ENCODE measurements at places on chromosomes 4 and X.

- no peak for DNase-seq
Measured at GRCh38 chr4:90124276-90124675, 2.9 kb upstream of the CCSER1 start.

DNA sequence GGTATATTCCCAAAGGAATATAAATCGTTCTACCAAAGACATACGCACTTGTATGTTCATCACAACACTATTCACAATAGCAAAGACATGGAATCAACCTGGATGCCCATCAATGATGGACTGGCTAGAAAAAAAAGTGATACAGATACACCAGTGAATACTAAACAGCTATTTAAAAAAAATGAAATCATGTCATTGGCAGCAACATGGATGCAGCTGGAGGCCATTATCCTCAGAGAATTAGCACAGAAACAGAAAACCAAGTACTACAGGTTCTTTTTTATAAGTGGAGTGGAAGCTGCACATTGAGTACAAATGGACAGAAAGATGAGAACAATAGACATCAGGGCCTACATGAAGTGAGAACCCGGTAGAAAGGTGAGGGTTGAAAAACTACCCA lies 81.4 kb downstream of the ANTXR2 start:
- DNase-seq: no peak

DNA sequence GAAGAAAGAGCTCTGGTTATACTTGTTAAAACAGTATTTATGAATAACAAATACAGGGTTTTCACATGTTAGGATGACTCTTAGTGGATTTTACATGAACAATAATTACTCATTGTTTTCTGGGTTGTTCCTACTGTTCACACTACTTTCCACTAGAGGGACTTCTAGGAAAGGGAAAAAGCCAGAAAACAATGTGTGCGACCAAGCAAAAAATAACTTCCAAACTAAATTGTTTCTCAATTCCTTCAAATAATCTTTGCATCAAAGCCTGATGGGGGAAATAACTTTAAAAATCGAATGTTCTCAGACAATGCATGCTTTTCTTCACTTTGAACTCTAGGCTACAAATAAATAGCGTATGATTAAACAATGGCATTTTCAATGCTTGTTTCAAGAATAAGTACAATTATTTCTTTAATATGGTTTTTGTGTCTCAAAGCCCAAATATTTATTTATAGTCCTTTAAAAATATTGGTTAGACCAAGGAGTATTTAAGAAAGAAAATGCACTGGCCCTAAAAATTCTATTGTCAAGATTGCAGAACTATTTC lies 72.1 kb upstream of the ETNPPL start:
- peak; percentile 18 for DNase-seq

GRCh38 chr4:64670647-64671046 lies 261.4 kb upstream of the TECRL start:
- DNase-seq: no peak

GRCh38 chr4:10097906-10098779 lies 18.5 kb downstream of the WDR1 start:
- no peak for DNase-seq

GRCh38 chrX:35380808-35381700 lies 417.1 kb upstream of the MAGEB16 start:
- DNase-seq: peak; percentile 28

- no peak for DNase-seq
Measured at GRCh38 chr4:151744614-151745013, 16.2 kb downstream of the GATB start.

GRCh38 chrX:43970528-43970927 lies 2.7 kb downstream of the NDP start:
- no peak for DNase-seq

DNA sequence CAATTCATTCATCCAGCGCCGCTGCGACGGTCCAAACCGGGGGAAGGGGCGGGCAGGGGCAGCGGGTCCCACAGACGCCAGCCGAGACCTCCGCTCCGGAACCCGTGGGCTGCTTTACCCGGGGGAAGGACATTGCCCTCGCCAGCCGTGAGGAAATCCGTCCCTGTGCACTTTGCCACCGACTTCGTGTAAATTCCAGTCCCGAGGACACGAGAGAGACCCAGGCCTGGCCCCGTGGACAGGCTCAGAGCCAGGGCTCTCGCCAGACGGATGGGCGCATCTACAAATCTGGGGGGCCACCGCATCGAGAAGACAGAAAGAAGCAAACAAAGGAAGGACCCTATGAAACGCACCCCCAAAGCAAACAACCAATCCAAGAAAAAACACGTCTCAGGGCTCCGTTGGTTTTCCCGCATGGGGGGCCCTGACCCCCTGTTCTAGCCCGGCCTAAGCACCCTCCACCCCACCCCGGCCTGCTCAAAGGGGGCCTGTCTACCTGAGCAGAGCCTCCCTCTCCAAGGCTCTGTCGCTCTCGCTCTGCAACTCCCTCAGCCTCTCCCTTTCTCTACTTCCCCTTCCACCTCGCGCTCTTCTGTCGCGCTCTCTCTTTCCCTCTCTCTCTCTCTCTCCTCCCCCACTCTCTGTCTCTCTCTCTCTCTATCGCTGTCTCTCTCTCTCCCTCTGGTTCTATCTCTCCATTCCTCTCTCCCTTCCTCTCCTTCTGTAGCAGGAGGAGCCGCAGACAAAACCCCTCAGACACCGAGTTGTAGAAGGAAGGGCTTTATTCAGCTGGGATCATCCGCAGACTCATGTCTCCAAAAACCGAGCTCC lies 11.3 kb downstream of the FRG2 start:
- no peak for DNase-seq

GRCh38 chrX:74421740-74422352 lies 553 bp downstream of the SLC16A2 start:
- DNase-seq: peak; percentile 51

- no peak for DNase-seq
Measured at GRCh38 chrX:130413415-130413814, 11.6 kb downstream of the RBMX2 start.

GRCh38 chr4:6929339-6929811 lies 19.7 kb downstream of the TBC1D14 start:
- DNase-seq: no peak

DNA sequence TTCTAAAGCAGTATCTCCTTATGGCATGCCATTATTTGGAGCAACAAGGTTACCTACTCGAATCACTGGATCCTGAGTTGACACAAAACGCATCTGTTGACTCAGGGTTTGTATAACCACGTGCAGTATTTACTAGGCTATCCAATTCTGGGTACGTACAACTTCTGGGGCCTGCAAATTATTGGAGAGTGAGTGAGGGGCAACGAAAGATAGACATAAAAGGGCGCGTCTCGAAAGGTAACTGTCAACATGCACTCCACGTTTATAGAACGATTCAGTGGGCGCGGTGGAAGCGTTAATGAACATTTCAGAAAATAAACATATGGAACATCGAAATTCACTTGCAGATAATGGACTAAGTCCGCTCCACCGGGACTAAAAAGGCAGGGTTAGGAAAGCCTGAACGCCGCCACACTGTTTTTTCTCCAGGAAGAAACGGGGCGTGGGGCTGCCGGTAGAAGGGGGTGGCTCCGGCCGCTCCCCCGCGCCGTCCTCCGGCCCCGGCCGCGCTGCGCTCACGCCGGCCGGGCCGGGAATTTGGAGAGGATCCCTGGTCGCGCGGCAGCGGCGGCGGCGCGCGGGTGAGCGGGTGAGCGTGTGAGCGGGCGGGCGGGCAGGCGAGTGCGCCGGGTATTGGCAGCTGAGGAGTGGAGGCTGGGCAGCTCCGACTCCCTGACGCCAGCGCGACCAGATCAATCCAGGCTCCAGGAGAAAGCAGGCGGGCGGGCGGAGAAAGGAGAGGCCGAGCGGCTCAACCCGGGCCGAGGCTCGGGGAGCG lies at the start of gene SMAD1:
TSS of gene SMAD1 (plus strand) at position 690 of the 778 bp plus-strand sequence. CDS start 32,761 bp downstream, outside the sequence.
- peak; percentile 53 for DNase-seq

GRCh38 chr4:188826393-188826792 lies 687.2 kb downstream of the TRIML1 start:
- DNase-seq: no peak

DNA sequence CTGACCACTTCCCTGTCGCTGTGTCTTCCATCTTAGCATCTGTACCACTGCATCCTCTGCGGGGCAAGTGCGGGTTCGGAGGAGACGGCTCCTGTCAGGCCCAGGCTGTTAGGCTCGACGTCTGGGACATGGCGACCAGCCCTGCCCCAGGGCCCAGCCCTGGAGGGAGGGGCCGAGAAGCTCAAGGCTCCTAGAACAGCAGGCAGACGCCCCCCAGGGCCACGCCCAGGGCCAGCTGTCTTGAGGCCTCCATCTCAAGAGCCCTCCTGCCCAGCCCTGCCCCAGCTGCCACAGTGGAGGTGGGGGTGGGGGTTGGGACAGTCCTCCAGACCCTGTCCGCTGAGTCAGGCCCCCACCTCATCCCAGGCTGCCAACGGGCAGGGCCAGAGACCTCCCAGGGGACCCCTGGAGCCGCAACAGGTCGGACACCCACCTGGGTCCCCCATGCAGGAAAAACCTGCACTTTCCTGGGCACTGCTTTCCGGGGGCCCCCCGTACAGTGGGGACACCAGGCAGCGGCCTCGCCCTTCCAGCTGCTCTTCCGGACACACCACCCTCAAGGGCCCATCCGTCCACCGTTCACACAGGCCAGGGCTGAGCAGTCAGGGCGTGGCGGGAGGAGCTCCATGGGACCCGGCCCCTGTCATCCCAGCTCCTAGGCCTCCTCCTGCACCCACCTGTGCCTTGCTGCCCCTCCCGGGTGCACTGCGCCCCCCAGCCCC lies 83.1 kb downstream of the FAM53A start:
- DNase-seq: no peak

- no peak for DNase-seq
Measured at GRCh38 chr4:109044431-109044830, 258.0 kb downstream of the COL25A1 start.

DNA sequence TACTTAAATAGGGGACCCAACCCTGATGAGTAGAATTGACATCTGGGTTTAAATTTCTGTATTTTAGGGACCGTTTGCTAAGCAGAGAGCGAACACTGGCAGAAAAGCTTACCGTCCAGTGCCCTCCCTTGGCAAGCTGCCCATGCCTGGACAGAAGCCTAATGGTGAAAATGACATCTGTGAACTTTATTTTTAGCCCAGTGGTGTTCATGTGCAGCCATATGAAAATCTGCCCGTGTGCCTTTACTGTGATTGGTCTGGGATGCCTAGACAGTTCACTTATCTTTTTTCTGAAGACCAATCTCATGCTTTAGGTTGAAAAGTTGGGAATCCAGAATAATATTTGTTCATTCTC lies 1.1 kb downstream of the STBD1 start:
- no peak for DNase-seq

- no peak for DNase-seq
Measured at GRCh38 chrX:44017676-44018075, 44.5 kb upstream of the NDP start.

- no peak for DNase-seq
Measured at GRCh38 chr4:89371614-89372013, 64.0 kb upstream of the GPRIN3 start.

DNA sequence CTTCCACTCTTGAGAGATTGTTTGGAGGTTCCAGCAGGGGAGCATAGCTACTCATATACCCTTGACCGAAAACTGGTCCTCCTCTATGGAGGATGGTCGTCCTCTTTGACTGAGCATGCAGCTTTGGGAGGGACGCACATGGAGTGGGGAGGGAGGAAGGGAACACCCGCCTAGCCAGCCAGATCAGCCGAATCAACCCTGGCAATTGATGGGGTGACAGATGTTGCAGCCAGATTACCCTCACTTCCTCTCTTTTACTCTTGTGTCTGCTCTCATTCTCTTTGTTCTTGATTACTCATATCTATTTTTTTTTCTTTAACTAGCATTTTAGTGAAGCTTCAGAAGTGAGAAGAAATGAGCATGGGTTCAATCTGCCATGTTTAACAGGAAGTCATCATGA lies 19.6 kb downstream of the MGST2 start:
- no peak for DNase-seq

DNA sequence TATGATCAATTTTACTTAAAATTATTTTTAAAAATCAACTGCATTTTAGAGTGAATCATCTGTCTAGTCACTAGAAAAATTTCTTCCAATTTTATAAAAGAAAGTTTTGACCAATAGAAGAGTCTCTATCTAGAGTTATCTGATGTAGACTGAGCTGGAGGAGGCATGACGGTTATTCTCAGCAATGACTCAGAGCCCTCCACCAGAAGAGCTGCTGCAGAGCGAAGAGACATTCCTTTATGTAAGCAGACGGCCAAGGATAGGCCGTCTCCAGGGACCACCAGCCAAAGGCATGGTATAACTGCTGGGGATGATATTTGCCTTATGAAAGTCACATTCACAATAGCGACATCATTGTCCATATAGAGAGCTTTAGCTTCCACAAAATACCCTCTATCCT lies 23.0 kb downstream of the LDB2 start:
- DNase-seq: no peak

DNA sequence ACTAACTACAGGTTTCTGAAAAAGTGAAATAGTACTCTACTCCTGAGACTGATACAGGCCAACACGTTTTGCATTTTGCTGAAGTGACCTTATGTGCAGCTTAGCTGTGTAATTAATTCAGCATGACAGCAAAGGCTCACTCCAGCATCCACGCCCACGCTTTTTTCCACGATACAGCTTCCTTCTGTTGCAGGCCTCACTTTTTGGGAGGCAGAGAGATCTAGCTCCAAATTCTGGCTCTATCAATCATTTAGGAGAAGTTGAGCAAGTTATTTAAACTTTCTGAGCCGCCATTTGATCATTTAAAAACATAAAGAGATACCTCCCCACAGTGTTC lies 160.3 kb downstream of the AFAP1 start:
- DNase-seq: no peak

- no peak for DNase-seq
Measured at GRCh38 chr4:139300431-139301112, 733 bp upstream of the NAA15 start.

DNA sequence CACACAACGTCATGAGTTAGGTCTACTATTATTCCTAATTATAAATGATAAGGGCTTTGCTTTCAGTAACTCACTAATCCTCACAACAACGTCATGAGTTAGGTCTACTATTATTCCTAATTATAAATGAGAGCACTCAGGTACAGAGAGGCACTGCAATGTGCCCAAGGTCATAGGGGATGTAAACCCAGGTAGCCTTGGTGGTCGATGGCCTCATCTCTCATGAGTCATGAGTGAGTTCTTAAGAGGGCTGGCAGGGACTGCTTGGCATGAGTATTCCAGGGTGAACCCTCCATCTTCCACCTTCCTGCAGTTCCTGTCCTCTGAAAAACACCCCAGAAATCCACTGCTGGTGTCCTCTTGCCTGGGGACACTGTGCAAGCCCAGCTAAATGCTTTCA lies 317.1 kb downstream of the STK32B start:
- no peak for DNase-seq

DNA sequence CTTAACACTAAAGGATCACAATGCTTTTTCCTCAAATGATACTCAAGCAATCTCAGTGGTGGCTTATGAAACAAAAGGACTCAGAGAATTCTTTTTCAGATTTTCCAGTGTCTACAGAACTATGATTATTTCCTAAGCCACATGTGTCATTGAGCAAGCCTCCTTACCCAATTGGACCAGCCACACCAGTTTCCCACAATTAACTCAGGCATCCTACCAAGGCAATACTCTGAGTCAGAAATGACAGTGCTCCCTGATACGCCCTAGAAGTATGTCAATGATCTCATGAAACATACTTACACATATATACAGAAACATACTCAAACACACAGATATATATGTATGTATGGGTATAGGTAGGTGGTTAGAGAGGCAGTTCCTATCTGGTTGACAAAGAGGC lies 4.8 kb downstream of the ADAMTS3 start:
- no peak for DNase-seq
